ENCODE measurements at places on chromosomes 5 and 9.

DNA sequence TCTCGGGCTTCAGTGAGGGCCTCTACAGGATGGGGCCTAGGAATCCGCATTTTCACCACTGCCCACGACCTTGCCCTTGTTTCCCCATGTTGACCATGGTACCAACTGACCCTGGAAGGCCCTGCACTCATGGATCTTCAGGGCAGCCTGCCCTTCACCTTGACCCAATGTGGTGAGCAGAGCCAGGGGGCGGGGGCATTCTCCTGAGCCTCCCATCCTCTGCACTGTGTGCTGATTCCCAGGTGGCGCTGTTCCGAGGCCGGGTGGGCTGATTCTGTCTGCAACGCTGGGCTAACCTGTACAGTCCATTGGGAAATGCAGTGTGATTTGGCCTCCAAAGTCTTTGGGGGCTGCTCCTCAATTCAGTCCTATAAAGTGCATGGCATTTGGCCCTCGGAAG, 68.7 kb downstream of the SHB start:
- no peak for DNase-seq

GRCh38 chr5:79878721-79879336, 112.2 kb downstream of the MTX3 start:
- no peak for DNase-seq

GRCh38 chr5:23717486-23717885, 210.1 kb downstream of the PRDM9 start:
- DNase-seq: no peak

DNA sequence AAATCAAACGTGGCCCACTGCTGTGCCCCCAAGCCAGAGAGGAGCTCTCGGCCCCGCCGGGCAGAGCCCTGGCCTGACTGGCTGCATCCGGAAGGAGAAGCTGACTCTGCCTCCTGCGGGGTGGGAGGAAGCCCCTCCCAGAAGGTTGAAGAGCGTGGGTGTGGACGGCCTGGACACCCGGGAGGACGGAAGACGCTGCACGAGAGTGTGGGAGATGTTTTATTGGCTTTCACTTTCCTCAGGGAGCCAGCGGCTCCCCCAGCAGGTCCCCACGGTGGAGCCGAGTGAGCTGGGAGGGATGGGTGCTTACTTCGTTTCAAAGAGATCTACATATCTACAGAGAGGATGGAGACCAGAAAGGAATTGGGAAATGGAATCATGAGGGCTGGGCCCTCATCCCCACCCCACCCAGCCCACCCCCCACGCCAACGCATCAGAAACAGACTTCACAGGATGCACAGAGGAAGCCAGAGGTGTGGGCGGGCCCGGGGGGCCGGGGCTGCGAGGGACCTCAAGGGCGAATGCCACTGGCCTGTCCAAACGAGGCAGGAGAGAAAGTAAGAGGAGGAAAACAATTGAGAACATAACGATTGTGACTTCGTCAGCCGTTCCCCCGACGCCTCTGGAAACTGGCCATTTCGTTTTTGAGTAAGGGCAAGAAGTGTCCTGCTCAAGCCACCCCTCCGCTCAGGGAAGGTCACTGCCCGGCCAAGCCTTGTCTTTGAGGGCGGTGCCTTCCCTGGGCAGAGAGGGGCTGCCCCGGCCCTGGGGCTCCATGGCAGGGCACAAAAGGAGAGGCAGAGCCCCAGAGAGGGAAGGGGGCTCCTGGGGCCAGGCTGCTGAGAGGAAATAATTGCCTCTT, 32.1 kb downstream of the FAM163B start:
- no peak for DNase-seq

DNA sequence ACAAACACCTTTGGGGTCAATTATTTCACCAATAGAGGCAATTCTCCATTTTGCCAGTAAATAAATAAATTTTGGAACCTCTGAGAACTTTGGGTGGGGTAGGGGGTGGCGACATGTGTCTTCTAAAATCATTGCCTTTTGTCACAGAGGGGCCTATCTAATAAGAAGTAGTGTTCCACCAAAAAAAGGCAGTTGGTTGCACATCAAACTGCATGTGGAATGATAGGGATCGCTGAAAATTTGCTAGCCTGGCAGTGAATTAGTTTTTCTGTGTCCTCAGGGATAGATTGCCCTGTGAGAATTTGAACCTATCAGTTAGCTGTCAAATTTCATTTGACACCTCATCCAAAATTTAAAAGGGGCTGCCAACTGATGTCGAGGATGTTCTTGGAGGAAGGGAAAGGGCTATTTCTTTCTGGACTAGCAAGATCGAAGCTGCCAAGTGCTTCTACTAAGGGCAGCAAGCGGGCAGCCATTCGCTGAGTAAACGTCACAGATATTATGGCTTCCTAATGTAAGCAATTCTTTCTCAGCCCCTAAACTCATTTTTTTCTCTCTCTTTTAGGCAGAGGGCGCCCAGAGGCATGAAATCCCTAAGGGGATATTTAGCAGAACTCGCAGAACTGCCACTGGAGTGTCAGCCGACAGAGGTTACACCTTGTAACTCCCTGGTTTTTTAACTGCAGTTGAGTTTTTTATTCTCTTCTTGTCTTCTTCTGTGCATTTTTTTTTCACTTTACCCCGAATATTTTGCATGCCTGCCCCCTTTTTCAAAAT, 2208.1 kb upstream of the WWC1 start:
- no peak for DNase-seq

DNA sequence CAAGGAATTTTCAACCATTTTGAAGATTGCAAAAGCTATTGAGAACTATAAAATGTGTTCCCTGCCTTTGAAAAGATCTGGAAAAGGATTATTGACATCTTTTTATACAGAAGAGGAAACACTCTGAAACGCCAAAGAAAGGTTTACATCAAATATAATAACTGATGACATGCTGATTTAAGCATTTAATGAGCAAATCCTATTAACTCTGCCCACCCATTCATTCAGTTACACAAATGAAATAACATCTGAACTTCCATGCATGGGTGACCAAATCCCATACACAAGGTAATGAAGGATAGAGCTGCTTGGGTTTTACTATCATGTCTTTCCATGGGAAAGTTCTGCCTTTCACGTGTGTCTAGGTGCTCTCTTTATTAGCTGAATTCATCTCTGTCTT, 589.4 kb upstream of the WWC1 start:
- no peak for DNase-seq

- DNase-seq: no peak
Measured at GRCh38 chr9:73230251-73230650, 78.6 kb downstream of the ANXA1 start.

DNA sequence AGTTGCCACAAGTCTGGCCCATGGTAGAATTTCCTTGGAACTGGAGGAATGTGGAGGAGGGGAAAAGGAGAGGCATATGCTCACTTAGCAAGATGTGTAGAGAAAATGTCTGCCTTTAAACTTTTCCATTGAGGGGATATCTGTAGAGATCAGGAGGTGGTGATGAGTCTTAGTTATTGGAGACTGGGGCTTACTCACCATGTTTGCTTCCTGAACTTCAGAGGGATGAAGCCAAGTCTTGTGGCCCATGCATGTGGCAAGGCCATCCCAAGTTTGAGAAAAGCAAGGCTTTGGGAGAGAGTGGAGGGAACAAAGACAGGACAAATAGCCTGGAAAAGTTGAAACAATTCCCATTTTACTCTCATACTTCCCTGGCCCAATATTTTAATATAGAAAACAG, 124.5 kb downstream of the GDNF start:
- no peak for DNase-seq

GRCh38 chr9:18485714-18486113, 11.8 kb downstream of the ADAMTSL1 start:
- DNase-seq: no peak

DNA sequence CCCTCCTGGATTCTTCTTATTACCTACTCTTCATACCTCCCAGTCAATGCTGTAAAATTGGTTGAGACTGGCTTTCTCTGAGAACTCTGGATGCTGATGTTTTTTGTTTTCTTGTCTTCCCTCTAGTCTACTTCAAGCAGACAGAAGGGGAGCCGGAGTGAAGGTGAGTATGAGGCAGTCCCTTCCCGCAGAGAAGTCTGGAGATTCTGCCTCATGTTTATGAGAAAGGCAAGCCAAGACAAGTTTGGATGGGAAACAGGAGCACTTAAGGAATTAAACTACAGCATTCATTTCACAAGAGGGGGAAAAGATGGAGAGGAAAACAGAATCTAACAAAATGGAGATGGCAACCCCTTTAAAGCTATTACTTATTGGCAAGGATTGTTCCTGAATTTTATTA, 246.1 kb downstream of the TRIM32 start:
- DNase-seq: no peak

- no peak for DNase-seq
Measured at GRCh38 chr9:130239741-130240241, 25.8 kb upstream of the HMCN2 start.

GRCh38 chr5:109298794-109299193, 111.0 kb downstream of the PJA2 start:
- DNase-seq: no peak

GRCh38 chr9:27436234-27436633, 87.9 kb upstream of the IFNK start:
- no peak for DNase-seq

All from GM03348 (cell line).